ENCODE measurements at places on chromosomes 4 and X.

- DNase-seq = no peak
Observed at GRCh38 chr4:100362366-100362765, 155.5 kb downstream of the EMCN start.

GRCh38 chrX:109684136-109684535, 48.9 kb downstream of the ACSL4 start:
- no peak for DNase-seq

- DNase-seq = no peak
Observed at GRCh38 chr4:108037884-108038283, 48.2 kb downstream of the HADH start.

- peak; percentile 59 for DNase-seq
Observed at GRCh38 chrX:135974279-135974856, 580 bp upstream of the MMGT1 start.

DNA sequence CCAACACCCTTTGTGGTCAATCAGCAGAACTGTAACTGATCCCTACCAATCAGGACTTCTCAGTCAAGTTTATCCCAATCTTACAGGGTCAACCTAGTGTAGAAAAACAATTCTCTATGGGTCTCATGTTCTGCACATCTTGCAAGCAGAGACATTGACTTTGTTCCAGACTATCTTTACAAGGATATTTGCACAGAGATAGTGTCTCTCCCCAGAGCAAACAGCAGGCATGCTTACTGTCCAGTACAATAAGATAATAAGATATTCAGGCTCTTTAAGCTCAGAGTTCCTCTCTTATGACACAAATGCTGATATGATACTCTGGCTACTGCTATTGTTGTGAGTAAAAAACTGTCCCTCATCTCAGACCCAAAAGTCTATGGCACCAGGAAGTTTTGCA, 53.2 kb downstream of the ACSL4 start:
- DNase-seq = no peak

DNA sequence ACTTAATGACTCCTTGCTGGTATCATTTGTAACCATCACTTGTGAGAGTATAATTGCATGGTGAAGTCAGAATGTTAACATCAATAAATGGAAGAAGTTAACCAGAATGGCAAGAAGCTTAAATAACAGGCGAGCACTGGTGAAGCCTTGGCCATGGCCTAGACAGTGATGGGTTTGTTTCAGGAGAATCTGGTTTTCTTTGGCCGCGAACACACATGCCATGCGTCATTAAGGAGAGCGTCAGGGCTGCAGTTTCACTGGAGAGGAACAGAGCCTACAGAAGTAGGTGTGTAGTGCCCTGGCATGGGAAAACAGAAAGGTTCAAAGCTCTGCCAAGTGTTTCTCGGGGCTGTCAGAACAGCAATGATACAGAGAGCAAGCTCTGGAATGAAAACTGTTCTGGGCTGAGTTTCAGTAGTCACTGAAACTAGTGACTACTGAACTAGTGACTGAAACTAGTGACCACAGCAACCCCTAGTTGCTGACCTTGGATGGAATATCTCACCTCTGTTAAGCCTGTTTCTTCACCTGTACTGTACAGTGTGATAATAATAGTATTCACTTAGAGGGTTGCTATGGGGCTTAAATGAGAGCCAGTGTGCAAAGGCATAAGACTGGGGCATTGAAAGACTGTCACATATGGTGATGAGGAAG, 93.8 kb downstream of the C4orf51 start:
- DNase-seq = no peak

DNA sequence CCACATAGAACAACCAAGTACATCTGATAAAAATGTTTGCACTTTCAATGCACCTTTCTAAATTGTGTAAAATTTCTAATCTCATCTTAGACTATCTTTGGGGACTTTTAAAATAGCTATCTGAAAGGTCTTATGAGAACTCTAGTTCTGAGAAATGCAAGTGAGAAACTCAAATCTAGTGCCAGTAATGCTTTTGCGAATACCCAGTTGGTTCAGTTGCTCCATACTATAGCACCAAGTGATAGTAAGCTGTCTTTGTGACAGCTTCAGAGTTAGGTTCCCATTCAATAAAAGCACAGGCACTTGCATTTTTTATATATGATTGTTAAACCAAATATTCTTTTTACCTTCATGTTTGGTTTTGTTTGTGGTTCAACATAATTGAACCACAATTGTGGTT, 4.5 kb upstream of the ITM2A start:
- DNase-seq = no peak

GRCh38 chr4:23660865-23661264, 229.0 kb downstream of the PPARGC1A start:
- no peak for DNase-seq

DNA sequence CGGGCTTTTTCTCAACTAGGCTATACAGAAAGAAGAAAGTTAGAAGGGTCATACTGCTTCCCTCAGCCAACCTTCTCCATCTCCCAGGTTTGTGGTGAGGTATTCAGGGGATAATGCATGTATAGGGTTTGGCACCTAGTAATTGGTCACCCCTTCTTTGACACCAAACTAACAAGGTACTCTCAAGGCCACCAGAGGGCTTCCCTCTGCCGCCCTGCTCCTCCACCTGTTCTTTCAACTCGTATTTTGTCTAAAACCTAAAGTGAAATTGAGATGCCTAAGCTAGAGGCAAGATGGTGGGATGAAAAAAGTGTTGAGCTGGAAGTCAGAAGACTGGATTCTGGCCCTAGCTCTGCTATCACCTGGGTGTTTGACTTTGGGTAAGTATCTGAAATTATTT, 22.0 kb downstream of the CT47C1 start:
- no peak for DNase-seq

DNA sequence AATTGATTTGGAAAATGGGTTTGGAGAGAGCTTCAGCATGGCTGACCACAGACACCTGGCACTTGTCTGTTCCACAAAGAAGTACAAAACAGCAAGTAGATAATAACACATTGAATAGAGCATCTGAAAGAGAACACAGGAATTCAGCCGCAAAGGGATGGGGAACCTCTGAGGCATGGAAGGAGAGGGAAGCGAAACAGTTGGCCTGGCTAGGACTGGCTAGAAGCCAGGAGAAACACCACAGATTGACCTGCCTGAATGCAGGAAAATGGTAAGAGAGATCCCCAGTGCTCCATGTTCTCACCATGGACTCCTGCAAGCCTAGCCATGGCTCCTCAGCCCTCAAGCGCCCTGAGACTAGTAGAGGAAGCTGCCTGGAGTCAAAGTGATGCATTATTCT, 169.7 kb upstream of the SH3RF1 start:
- DNase-seq = no peak

DNA sequence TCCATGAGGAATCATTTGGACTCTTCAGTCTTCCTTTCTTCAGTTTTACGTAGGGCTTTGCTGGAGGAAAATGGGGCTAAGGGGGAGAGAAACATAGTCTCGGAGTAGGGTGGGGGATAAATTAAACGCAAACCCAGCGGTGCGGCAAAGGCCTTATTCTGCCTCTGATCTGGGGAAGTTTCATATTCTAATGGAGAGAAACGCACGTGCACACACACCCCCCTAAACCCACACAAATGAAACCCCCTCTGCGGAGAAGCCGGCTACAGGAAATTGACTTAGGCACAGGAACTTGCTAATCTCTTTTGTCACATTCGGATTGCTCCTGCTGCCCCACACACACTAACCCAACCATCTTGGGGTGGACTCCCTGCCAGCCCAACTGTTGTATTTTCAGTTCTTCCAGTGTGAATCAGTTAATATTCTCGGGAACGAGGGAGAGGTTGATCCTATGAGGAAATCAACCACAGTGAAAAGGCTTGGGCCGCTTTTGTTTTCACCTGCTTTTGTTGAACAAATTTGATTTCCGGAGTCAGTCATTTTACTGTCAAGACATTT, at the start of gene RHOH:
Gene RHOH, plus strand, starts transcription at position 308 of the 558 bp plus-strand sequence. CDS start 46,356 bp downstream, outside the sequence.
- DNase-seq = peak; percentile 56

DNA sequence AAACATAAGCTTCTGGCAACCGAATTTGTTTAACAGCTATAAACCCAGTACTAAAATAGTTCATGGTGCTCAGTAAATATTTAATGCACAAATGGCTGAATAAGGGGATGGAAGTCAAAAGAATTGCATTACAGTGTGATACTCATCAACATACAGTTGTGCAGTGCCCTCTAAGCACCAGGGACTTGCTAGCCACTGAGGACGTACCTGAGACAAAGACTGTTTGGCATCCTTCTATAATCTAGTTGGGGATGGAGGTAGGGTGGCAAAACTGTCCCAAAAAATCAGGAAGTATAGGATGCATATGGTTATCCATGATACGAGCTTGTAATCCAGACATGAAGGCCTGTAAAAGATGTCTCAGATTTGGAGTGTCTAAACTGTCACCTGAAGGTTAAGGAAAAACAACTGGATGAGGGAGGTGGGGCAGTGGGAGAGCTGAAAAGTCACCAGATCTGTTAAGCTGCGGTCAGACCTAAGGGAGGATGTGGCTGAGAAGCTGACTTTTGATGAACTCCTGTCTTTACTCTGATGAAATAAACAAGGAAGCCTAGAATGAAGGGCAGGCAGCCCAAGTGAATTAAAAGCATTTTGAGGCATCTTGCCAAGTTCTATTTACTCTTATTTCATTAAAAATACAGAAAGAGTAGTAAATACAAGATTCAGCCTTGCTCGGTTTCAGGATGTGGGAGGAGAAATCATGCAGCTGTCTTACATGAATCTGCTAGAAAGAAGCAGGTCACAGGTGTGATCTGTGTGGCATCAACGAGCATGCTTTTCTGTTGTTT, 12.0 kb upstream of the CD38 start:
- no peak for DNase-seq

GRCh38 chr4:52554612-52555355, 104.3 kb downstream of the USP46 start:
- DNase-seq = no peak

GRCh38 chr4:124060261-124060918, 652.1 kb downstream of the ANKRD50 start:
- DNase-seq = no peak

DNA sequence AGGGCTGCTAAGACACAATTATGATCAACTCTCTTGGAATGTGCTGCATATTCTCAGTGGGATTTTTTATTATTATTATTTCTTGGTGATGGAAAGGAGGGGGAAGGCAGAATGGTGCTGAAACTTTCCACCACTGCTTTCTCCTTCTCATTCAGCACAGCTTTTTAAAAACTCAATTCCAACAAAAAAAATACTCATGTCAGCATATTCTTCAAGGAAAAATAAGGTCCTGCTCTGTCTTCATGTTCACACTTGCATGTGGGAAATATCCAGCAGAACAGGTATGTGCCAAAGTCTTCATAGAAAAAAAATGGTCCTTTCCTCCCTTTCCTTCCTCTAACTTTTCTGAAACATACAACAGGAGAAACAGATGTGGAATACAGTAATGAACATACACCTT, 144.0 kb upstream of the ADAMTS3 start:
- DNase-seq = no peak

DNA sequence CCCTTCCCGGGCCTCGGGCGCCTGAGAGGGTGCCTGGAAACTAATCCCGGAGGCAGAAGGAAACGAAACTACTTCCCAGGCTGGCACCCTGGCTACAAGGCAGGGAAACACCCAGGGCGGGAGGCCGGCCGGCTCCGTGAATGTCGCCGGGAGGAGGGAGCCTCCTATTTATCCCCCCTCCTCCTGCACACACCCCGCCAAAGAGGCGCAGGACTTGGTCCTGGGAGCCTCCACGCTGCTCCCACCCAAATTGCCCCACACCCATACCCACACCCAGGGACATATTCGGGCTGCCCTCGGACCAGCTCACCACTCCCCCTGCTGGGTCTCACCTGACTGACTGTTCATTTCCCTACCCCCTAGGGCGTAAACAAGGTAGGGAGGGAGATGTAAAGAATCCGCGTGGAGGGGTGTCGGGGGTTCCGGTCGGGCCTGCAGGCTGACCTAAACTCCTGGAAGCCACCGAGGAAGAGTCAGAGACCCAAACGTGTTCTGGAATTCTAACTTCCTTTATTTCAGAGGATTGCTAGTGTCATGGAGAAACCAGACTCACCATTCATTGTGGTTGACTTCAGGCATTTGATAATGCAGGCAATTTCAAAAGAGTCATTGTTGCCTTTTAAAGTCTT, at the start of gene BTC:
Gene BTC, minus strand, starts transcription at position 142 of the 629 bp plus-strand sequence. CDS start 198 bp downstream, outside the sequence.
- DNase-seq = no peak

DNA sequence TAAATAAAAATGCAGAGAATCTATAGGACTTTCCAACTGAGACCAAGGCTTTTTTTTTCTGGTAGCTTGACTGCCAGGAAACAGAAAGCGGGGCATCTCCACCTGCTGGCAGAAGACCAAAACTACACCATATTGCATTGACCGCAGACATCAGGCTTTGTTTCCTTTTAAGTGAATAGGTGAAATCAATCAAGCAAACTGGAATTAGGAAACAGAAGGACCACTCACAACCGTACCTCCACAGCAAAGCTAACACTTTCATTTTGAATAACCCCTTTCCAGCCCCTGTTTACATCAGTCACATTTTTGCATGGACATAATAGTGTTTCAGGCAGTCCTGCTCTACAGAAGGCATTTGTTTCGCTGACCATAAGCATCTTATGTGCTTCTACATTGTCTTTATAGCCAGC, 218.2 kb downstream of the IDS start:
- DNase-seq = no peak

GRCh38 chr4:1367936-1368289, 20.9 kb downstream of the UVSSA start:
- DNase-seq = no peak

GRCh38 chr4:19293781-19294180, 957.9 kb upstream of the SLIT2 start:
- no peak for DNase-seq

- no peak for DNase-seq
Observed at GRCh38 chrX:5307416-5307815, 921.3 kb downstream of the NLGN4X start.

GRCh38 chr4:76600447-76600846, 165.4 kb downstream of the SHROOM3 start:
- DNase-seq = no peak

DNA sequence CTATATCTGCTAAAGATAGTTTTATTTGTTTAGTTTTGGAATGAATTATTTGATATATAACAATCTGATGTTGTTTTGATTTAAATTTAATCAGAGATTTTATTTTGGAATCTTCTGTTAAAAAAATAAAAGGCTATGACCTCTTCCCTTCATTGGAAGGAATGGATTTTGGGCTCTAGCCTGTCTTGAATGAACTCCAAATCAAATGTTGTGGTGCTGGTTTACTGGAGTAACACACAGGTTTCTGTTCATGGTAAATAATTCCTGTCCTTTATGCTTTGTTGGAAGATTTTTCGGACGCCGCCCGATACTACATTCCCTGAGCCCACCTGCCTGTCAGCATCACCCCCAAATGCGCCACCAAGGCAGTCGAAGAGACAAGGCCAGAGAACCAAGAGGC, 291.1 kb downstream of the ARHGAP10 start:
- no peak for DNase-seq

DNA sequence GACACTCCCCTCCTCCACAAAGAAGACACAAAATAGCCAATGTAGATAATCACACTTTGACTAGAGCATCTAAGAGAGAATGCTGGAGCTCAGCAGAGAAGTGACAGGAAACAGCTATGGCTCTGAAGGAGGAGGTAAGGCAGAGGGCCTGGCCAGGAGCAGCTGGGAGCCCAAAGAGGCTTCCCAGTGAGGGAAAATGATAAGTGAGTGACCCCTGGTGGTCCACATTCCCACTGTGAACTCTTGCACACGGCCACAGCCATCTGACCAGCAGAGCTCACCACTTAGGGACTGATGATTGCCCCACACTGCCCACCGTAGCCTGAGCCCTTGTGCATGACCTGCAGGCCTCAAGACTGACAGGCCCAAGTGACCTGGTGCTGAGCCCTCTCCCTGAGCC, 162.7 kb upstream of the GALNTL6 start:
- no peak for DNase-seq

Data from stimulated activated CD8-positive, alpha-beta memory T cell treated with anti-CD3 and anti-CD28 coated beads, Interleukin-4, amount 100 ng/mL, for 1 hour (primary cell).